HAP-1 (cell line): ENCODE measurements at places on chromosomes 16 and 17.
A peak's percentile ranks its signal among the peaks of the same experiment; 100 is the strongest.

DNA sequence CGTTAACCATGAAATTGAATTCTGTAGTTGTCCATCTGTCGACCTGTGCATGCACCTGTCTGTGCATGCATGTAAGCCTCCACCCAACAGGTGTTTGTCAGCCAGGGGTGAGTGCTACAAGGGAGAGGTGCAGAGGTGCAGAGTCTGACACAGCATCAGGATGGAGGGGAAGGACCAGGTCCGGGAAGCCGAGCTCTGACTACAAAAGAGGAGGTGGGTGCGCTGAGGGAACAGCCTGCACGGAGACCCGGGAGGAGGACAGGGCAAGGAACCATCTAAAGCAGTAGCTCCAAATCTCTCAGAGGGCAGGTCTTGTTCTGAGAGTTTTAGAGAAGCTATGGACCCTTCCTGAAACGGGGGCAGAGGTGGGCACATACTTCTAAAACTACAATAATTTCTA is 54.1 kb downstream of the B9D1 start:
- DNase-seq: no peak

DNA sequence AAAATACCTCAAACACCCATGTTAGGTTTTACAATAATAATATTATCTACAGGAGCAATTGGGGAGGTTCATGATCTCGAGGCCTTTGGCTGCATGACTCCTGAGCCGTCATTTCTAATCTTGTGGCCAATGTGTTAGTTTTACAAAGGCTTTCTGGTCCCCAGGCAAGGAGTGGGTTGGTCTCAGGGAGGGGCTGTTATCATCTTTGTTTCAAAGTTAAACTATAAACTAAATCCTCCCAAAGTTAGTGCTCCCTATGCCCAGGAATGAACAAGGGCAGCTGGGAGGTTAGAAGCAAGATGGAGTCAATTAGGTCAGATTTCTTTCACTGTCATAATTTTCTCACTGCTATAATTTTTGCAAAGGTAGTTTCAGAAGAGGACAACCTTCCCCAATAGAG is 9.1 kb upstream of the CCL5 start:
- DNase-seq: no peak

- peak; percentile 59 for DNase-seq
Measured at GRCh38 chr16:24309258-24310142, 53.4 kb downstream of the CACNG3 start.

- peak; percentile 33 for DNase-seq
Measured at GRCh38 chr17:83174362-83175118, 95.1 kb downstream of the METRNL start.

- DNase-seq: peak; percentile 81
Measured at GRCh38 chr16:28326881-28327610, 34.7 kb downstream of the SBK1 start.

DNA sequence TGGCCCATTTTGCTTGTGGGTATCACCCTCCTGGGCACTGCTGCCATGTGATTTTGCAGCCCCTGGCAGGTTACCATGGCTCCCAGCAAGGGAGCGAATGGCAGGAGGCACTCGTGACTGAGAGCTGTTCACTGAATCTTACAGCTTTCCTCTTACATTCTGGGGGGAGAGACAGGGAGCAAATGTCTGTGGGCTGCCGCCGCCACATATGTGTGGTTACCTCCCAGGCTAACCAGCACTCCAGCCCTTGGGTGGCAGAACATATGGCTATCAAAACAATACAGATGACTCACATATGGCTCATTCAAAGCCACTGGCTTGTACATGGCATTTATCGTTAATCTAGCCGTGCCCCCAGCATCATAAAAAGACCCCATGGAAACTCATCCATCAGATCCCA is 19.8 kb downstream of the GTF3C1 start:
- no peak for DNase-seq

DNA sequence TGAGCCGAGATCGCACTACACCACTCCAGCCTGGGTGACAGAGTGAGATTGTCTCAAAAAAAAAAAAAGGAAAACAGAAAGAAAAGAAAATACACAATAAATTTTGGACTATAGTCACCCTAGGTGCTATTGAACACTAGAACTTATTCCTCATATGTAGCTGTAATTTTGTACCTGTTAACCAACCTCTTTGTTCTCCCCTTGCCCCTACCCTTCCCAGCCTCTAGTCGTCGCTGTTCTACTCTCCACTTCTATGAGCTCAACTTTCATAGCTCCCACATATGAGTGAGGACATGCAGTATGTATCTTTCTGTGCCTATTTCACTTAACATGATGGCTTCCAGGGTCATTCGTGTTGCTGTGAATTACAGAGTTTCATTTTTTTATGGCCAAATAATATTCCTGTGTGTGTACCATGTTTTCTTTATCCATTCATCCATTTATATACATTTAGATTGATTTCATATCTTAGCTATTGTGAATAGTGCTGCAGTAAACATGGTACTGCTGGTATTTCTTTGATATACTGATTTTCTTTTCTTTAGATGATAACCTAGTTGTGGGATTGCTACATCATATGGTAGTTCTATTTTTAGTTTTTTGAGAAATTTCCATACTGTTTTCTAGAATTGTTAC is 28.3 kb downstream of the VPS35L start:
- peak; percentile 34 for DNase-seq

DNA sequence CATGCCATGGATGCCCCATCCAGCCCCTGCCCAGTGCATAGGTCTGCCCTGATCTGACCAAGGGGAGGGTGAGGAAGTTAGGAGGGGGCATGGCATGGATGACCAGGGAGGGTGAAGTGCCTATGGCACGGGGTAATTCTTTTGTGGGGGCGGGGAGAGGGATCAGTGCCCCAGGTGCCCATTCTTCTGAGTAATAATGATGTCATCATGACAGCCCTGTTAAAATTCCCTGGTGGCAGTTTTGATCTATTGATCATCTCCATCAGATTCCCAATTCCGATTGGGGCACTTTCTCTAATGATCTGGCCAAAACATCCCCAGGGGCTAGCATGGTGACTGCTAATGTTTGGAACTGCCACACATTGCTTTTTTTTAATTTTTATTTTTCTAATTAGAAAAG is 392.2 kb downstream of the UTP18 start:
- DNase-seq: no peak

DNA sequence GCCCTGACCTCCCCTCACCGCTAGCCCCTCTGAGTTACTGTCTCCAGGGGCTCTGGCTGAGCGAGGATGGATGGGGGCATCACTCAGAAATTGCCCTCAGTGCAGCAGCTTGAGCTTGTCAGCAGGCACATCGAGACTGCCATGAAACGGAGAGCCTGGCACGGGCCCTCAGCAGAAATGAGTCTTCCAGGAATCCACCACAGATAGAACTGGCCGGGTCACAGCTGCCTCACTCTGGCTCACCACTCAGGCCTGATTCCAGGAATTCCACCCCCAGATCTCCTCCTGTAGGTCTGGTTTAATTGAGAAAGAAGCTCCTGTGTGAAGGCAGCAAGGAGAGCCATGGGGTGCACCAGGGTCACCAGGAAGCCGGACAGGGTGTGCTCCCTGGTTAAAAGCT is 85.5 kb downstream of the GSG1L start:
- DNase-seq: no peak

DNA sequence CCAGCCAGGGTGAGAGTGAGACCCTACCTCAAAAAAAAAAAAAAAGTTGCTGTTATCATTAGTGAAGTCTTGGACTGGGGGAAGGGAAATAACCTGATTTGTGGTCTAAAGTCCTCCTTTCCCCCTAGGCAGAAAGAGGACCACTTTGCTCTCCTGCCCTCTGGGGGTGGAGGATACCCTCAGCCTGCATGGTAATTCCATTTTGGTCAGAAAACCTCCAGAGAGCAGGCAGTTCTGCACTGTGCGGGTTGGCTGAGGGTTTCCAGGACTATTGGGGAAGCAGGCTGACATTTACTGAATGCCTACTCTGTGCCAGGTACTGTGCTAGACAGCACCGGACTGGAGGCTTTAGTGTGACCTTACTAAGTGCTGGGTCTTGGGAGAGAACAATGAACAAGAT is 2.6 kb downstream of the ADAP2 start:
- DNase-seq: no peak

DNA sequence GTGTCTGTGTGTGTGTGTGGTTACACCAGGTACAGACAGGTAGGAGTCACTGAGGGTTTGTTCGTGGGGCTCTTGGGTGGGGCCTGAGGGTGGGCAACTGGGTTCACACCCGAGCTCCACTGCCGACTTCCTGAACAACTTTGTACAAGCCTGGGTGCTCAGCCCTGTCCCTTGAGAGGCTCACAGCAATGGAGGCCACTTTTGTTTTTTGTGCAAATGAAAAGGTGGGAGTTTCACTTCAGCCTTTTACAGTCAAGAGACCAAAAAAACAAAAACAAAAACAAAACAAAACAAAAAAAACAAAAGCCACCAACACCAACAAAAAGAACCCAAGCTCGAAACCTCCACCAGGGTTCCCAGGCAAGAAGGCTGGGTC is 2.4 kb downstream of the RHBDF2 start:
- DNase-seq: no peak

DNA sequence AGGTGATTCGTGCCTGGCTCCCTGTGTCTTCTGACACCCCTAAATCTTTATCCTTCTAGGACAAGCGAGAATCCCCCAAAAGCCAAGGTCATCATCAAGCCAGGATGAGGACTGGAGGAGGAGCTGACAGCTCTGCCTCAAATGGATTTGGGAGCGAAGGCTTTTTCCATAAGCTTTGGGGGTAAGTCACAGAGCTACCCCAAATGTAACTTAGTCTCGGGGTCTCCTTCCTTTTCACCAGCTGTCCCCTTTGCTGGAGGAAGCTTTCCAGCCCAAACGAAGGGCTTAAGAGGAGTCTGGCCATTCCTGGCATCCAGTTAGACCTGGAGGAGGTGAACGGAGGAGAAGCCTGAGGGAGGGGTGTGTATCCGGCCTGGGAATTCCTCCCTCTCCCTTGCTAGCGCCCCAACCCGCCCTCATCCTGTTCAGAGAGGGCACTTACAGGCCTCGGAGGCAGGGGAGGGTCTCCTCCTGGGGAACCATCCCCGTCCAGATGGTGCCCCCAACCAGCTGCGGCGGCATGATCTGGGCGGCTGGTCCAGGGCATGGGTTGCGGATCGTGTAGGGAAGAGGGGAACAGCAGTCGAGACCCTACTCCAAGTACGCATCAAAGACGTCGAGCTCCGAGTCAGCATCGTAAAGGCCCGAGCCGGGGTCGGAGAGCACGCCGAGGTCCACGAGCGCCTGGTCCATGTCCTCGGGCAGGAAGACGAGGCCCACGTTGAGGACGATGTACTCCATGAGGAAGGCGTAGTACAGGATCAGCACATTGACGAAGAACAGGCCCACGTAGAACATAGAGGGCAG is 938 bp downstream of the DEXI start:
- DNase-seq: no peak

DNA sequence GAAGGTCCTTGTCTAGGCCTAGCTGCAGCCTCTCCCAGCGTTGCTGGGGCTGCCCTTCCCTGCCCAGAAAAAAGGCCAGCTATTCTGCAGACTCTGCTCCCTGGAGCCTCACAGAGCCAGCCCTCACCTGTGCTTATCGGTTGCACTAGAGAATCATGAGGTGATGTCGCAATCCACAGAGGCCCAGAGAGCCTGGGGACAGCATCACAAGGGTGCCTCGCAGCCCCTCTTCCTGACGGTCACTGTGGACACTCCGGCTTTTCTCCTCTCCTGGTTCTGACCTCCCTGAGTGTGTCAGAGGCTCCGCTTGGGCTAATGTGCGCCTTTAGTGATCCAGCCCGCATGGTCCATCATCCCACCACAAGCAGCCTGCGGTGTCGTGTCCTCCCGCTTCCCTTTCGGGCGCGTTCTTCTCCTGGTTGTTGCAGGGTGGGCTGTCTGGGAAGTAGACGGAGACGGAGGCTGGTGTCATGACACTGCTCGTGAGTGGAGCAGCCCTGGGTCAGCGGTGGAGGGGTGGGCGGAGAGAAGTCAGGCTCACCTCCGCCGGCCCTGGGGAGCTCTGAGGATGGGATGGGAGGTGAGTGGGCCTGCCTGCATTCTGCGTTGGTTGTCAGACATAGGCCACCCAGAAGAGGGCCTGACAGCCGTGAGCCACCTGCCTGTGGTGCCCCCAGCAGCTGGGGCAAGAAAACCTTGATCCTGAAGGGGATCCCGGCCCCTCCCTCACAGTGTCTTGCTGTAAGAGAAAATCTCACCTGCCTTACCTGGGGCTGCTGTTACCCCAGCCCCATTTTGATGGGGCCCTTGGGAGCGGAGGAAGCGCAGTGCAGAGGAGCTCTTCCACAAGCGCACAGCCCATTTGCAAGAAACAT is 165.9 kb upstream of the CHMP6 start:
- DNase-seq: no peak

DNA sequence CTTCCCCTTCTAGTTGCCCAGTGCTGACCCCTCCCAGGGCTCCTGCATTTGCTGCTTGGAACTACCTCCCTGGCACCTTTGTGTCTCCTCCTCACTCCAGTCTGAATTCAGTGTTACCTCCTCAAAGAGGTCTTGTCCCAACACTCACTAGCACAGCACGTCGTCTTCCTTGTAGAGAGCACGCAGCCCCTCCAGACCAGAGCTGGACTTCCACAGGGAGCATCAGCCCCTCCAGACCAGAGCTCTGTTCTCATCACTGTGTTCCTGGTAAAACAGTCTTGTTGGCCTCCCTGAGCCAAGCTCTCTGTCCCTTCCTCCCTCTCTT is 27.8 kb upstream of the MGAT5B start:
- no peak for DNase-seq

DNA sequence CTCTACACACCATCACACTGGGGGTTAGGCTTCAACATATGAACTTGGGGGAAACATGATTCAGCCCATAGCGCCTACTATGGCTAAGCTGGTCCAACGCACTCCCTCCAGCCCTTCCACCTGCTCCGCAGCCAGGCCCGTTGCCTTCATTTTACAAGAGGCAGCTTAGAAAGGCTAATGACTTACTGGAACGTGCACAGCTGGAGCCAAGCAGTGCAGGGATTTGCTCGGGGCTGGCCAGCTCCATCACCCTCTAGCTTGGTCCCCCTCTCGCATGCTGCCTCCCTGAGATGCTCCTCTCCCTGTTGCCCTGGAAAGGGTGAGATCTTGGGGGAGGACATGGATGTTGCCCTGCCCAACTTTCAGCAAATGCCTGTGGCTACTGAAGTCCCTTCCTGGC is 2.8 kb upstream of the CACNG1 start:
- DNase-seq: no peak

DNA sequence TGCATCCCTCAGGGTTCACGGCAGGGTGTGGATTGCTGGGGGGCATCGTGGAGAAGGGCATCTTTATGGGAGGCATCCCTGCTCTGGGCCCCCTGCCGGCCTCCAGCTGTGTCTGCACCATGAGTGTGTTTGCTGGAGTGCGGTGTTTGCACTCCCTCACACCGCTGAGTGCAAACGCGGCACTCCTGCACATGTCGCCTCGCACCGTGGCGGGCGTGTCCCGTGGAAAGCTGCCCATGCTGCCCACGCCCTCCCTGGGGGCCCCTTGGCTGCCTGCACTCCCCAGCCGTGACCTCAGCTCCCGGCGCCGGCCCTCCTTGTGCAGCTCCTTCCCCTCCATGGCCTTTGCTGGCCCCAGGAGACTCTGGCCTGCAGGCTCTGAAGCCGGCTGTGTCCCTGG is 74.6 kb upstream of the ZNF750 start:
- no peak for DNase-seq

GRCh38 chr16:353404-354290 is 1.1 kb upstream of the AXIN1 start:
- no peak for DNase-seq
